Activated CD8-positive, alpha-beta memory T cell treated with anti-CD3 and anti-CD28 coated beads, Interleukin-2, amount 50 U/mL, for 4 hours (primary cell): ENCODE measurements at places on chromosomes 5 and 9.

GRCh38 chr5:167158588-167158987 is 1132.9 kb upstream of the WWC1 start:
- DNase-seq = no peak

GRCh38 chr5:115463983-115464382 is 80.6 kb downstream of the FEM1C start:
- DNase-seq = no peak

- no peak for DNase-seq
Observed at GRCh38 chr5:178309271-178310013, 76.8 kb upstream of the PHYKPL start.

- DNase-seq = no peak
Observed at GRCh38 chr5:173727839-173728778, 111.7 kb upstream of the BOD1 start.

GRCh38 chr9:136538599-136539426 is 7.0 kb downstream of the NOTCH1 start:
- no peak for DNase-seq

- DNase-seq = no peak
Observed at GRCh38 chr5:91946870-91947269, 563.8 kb upstream of the ARRDC3 start.

DNA sequence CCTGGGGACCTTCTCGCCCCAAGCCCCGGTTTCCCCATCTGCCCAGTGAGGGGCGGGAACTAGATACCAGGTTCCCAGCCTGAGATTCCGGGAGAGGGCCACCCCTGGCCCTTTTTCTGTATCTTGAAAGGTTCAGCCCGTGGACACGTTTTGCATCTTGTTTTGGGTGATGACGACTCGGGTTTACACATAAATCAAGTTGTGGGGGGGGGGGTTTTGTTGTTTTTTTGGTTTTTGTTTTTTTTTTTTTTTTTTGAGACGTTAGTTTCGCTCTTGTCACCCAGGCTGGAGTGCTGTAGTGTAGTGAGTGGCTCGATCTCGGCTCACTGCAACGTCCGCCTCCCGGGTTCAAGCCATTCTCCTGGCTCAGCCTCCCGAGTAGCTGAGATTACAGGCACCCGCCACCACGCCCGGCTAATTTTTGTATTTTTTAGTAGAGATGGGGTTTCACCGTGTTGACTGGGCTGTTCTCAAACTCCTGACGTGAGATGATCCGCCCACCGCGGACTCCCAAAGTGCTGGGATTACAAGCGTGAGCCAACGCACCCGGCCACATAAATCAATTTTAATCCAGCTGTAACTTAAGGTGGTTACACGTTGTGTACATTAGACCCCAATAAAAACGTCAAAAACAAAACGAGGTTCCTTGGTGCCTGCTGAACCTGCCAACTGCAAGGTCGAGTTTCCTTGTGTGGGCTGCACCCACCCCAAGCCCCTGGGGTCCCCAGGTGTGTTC is 1.1 kb upstream of the BRD3 start:
- no peak for DNase-seq

DNA sequence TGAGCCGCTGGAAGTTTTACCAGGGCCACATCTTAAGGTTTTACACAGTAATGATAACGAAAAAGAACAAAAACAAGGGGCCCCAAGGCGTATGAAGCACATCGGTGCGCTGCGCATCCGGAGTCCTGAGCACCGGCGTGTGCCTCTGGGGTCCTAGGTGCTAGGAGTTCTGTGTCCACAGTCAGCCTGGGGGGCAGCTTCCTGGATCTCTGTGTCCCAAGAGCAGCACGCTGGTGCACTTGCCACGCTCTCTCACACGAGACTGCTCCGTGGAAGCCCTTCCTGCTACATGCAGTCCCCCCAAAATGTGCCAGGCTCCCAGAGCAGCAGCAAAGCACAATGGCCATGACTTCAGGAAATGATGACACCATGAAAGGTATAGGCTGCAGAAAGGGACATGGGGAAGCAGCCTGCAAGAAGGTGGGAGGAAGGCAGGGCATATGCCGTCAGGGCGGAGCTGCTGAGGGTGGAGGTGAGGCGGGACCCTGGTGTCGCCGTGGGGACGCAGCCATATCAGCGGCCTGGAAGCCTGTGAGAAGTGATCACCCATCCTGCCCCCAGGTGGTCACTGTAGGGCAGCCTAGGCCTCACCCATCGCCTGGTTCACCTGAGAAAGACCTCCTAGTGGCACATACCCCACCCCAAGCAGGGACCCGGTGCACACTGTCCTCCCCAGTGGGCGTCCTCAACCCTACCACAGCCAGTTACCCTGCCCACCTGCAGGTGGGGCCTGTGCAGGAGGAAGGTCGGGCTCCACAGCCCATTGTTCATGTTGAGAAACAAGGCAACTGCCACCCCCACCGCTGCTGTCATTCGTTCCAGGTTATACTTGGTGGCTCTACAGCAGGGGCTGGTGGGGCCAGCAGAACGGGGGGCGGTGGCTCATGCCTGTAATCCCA is 23.6 kb upstream of the SLC6A3 start:
- DNase-seq = no peak

DNA sequence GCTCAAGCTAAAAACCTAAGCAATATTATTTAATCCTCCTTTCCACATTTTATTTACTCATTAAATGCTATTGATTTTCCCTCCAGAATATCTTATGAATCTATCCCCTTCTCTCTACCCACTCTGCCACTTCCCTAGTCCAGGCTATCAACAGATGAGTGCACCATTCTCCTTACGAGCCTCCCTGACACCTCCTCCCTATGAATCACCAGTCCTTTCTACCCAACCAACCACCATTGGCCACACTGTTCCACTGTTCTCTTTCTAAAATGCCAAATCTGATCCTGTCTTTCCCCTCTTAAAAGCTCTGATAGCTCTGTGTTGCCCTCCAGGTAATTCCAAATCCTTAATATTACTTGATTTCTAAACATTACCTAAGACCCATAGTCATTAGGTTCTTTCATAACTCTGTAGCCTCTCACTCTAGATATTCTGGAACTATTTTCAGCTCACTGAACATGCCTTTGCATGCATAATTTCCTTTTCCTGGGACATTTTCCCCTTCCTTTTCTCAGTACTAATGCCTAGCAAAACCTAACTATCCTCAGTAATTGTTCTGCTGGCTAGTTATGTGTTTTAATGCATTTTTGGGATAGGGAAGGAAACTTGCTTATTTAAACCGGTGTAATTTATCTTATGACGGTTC is 126.3 kb downstream of the UNC13B start:
- DNase-seq = no peak

- no peak for DNase-seq
Observed at GRCh38 chr5:7331131-7331530, 64.8 kb upstream of the ADCY2 start.

- no peak for DNase-seq
Observed at GRCh38 chr5:6435356-6435755, 13.3 kb upstream of the UBE2QL1 start.

GRCh38 chr9:69089082-69089481 is 53.5 kb downstream of the FXN start:
- DNase-seq = no peak

GRCh38 chr9:133581513-133582343 is 27.5 kb downstream of the FAM163B start:
- DNase-seq = no peak

DNA sequence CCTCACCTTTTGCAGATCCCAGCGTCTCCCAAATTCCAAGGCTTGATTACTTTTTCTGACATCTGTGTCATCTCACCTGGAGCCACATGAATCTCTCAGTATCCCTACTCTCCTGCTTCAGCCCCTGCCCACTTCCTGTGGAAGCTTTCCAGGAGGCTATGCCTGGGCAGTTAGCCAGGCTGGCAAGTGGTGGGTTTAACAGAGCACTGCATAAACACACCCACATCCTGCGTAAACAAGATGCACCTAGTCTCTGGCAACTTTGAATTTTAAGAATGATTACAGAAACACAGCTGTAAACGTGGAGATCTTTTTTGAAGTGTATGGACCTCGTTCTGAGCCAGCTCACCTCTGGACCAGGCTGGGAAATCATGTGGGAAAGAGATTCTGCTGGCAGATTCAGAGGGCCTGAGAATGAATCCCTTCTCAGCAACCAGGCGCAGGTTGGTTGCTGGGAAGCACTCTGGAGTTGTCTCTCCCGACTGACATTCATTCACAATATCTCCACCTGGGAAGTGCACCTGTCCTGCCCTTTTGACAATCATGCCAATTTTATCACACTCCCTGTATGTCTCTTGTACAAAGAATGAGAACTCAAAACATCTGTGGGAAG is 55.7 kb upstream of the FANCC start:
- DNase-seq = no peak

GRCh38 chr5:19880458-19880857 is 107.5 kb downstream of the CDH18 start:
- no peak for DNase-seq

DNA sequence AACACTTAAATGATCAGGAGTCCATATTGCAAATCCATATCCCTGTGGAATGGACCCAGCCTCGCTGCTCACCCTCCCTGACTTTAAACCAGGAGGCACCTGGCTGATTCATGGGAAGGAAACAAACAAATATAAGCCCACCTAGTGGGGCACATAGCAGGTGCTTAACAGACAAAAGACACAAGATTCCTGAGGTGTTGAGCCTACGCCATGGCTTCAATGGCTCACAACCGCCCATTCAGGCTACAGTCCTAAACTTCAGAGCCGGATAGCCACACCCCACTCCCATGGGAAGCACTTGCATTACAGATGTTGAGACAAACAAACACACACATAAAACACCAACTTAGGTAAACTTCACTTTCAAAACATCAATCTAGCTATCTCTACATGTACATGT is 359.9 kb downstream of the ICE1 start:
- DNase-seq = no peak

DNA sequence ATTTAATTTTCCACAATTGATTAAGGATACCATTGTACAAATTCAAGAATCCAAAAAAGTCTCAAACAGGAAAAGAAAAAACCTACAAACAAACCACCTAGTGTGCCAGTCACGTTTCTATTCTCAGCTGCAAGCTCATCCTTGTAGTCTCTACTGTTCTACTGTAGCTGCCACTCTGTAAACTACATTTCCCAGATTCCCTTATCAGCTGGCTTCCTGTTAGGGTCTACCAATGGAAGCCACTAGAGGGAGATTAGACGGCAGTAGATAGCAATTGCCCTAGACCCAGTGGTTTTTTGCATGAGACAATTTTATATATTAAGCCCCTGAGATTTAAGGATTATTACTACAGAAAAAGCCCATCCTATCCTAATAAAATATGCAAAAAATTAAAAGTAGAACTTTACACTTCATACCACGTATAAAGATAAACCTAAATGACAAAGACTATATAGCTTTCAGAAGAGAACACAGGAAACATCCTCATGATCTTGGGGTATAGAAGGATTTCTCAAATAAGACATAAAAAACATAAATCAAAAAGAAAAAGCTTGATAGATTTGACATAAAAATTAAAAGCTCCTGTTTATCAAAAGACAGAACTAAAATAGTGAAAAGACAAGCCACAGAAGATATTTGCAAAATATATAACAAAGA is 37.4 kb downstream of the P4HA2 start:
- DNase-seq = no peak

DNA sequence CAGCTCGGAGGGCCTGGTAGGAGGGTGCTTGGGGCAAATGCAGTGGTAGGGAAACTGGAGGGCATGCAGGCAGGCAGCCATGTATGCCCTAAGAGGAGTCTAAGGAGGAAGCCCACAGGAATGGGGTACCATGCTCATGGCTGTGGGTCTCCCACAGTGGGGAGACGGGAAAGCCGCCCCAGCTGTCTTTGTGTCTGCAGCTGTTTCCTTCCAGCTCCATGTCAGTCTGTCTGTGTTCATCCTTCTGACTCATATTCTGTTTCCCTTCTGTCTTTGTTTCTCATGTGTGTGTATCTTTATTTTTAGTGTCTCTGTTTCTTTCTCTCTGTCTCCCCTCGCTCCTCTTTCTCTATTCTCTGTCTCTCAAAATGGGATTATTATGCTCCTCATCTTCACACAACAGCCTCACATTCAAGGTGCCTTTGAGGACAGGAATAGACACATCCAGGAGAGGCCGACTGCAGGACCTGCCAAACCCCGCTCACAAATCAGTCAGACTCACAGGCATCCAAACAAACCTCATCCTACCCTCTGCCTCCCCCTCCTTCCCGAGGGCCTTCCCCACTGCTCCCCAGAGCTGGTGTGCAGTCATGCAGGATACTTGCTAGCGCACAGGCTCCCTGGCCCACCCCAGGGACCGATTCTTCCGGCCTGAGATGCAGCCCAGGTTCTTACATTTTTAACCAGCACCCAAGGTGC is 68.4 kb upstream of the RARS1 start:
- no peak for DNase-seq
